ENCODE measurements at places on chromosomes 11 and 22.

DNA sequence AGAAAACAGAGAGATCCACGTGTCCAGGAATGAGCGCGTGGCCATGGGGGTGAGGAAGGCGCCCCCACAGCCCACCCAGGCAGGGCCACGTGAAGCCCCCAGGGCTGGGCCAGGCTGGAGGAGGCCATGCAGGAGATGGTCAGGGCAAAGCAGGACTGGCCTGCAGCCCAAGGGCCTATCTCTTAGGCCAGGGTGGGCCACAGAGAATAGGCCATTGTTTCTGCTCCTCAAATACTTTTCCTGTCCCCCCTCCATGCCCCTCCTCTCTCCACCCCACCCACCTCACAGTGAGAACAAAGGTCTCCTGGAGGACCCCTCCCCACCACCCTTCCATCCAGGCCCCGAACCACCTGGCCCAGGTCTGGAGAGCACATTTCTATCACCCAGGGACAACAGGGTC, 8.3 kb upstream of the CDC42EP1 start:
- no peak for DNase-seq

DNA sequence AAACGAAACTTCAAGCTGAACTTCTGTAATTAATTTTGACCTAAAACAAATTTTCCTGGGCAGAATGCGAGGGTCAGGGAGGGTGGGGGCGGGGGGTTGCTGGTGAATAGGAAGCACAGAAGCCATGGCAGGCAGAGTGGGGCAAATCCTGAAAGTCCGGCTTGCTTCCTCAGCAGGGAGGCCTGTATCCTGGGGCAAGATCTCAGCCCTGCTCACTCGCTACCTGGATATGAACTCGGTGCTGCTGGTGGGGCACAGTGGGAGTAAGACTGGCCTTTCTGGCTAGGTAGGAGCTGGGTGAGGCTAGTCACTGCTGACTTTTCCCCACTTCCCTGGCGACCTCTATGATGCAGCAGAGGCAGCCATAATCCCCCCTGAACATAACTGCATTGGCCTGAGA, 168.9 kb upstream of the CHORDC1 start:
- DNase-seq, result no peak

DNA sequence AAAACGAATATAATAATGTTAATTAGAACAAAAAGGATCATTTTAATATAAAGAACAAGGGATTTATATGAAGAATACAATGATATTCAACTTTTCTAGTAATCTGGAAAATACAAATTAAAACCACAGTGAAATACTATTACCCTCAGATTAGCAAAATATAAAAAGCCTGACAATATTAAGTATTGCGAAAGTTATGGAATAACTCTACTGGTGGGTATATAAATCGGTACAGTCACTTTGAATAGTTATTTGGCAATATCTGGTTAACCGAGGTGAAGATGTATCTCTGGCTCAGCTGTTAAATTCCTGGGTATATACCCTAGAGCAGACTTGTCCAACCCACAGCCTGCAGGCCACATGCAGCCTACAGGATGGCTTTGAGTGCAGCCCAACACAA, 118.8 kb downstream of the ATM start:
- no peak for DNase-seq

- no peak for DNase-seq
Observed at GRCh38 chr11:23181022-23181807, 320.9 kb upstream of the CCDC179 start.

DNA sequence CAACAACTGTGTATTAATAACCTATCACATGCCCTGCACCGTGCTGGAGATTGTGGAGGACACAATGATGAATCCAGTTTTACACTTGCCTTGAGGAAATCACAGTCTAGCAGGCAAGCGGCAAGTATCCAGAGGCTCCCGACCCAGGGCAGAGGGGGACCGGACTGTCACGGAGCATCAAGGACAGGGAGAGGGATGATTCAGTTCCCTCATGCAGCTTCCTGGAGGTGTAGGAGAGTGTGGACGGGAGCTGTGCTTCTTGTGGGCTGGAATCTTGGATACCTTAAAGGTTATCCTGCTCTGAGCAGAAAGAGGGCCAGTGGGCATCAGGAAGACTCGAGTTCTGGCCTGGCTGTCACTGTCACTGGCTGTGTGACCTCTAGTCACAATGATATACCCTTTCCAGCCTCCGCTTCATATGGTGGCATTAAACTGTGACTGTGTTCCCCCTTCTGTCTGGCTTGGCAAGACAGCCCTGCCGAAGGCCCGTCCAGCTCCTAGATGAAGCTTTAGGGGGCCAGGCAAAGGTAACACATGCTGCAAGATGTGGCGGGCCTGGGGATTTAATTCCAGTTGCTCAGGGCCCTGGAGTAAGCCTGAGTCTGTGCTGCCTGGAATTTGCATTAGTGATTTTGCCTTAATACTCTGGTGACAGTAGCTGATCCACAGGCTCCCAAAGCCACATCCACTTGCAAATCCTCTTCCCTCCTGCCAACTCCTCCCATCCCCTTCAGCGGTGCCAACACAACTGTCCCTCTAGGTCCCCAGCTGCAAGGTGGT, 162.8 kb downstream of the DSCAML1 start:
- DNase-seq, result no peak

DNA sequence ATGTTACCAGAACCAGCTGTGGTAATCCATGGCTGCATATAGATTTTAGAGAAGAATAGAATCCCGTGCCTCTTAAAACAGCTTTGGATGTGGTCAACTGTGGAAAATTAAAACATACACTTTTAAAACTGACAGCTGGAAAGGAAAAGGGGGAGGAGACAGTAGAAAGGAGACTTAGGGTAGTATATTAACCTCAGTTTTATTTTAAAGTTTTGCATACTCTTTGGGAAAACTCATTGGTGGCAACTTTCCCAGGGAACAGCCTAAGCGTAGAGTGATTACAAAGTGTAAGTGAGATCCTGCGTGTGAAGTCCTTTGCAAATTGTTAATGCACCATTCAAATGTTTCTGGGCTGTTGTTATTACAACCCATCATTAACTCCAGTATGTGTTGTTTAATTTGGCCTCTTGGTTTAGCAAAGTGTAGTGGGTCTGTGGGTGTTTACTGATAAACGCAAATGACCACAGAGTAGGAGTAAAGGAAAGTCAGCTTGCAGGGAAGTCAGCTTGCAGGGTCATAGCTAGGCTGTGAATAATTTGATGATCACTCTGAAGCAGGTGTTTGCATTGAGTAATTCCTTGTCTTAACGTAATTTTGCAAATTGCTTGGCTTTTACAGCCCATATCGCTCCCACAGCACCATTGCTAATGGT, 88.0 kb upstream of the DBX1 start:
- no peak for DNase-seq

DNA sequence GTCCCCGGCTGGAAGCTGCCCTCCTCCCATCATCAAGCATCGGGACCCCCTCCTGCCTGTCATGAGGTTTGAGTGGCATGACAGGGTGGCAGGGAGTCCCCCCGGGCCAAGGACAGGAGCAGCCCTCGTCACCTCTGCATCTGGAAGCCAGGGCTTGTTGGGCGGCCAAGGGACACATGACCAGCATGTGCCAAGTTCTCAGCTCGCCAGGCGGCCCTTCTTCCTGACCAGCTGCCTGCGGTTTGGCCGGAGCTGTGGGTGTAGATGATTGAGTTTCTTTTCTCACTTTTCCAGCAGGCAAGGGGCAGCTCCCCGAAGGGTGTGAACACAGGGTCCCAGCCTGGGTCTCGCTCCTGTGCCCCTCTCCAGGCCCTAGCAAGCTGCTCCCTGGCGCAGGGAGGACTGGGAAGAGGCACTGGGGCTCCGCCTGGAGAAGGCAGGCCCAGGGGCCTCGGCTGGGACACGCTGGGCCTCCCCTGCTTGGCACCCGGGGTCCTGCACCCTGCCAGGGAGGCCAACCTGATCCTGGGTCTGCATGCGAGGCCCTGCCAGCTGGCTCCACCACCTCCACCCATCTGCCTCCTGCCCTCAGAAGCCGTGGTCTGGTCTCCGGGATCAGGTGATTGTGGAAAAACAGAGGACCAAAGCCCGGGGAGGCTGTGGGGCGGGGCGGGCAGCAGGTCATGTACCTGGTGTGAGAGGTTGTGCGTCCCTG, 13.4 kb downstream of the ARHGAP8 start:
- DNase-seq, result no peak

GRCh38 chr11:32391956-32392553, 43.3 kb downstream of the WT1 start:
- DNase-seq, result no peak

GRCh38 chr11:86955111-86955360, 159 bp downstream of the FZD4 start:
- no peak for DNase-seq

GRCh38 chr11:60847896-60848295, 6.0 kb downstream of the CCDC86 start:
- DNase-seq, result no peak

DNA sequence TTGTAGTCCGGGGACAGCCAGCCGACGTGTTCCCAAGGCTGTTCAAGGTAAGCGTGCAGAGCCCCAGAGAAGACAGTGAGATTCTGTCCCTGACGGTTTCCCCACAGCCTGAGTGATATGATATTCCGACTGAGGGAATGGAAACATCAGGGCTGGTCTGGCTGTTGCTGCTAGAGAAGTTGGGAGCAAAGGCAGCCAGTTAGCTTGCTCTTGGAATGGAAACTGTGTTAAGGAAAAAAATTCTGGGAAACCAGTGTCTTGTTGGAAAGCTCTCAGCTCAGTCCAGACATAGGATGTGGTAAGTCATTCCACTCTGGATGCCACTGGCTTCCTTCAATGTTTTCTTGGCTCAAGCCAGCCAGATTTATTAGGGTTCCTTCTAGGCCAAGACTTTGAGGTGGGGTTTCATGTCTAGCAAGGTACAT, 8.8 kb downstream of the CRY2 start:
- no peak for DNase-seq

DNA sequence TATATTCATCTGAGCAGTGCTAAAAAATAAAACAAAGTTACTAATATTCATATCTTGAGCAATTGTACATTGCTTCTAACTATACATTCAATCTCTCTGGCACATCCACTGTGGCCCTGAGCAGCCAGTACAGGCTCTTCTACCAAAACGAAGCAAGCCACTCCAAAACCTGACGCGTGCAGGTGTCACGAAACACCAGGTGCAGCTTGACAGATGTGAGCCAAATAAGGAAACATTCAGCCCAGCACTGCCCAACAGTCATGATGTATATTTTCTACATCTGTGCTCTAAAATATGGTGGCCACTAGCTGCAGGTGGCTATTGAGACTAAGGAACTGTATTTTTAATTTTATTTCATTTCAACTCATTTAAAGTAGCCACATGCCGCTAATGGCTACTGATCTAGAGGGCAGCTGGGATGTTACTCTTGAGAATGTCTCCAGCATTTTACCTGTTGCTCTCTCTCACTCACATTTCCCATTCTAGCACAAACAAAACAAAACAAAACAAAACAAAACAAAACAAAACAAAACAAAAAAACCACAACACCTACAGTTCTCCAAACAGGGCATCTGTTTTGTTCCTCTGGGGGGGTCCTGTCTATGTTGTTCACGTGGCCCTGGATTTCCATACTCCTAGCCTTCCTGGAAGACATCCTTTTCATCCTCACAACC, 77.7 kb downstream of the LARGE1 start:
- no peak for DNase-seq

- peak; percentile 22 for DNase-seq
Observed at GRCh38 chr11:118488480-118489109, 38.7 kb upstream of the TTC36 start.

GRCh38 chr11:79241205-79241851, 199.5 kb downstream of the TENM4 start:
- DNase-seq, result no peak

GRCh38 chr22:19903031-19903430, 38.5 kb upstream of the COMT start:
- DNase-seq, result no peak

DNA sequence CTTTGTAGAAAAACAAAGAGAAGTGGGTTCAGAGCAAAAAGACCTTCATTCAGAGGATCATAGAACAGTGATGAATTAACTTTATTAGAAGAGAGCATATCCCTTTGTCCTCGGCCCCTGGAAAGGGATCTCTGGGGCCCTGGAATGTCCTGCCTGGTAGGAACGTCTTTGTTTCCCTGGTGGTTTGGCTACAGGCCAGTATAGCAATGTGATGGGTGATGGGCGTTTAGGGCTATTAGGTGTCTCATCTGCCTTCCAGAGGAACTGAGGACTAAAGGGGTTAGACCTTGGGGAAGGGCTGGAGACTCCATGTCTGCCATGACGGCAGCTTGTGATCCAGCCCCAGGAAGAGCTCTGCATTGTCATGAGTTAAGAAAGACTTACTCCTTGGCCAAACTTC, 9.1 kb downstream of the APOL4 start:
- no peak for DNase-seq

GRCh38 chr11:2300936-2301630, 635 bp downstream of the C11orf21 start:
- no peak for DNase-seq

GRCh38 chr11:84128840-84129239, 842.7 kb upstream of the CCDC90B start:
- no peak for DNase-seq

- DNase-seq, result no peak
Observed at GRCh38 chr11:113876074-113876797, 864 bp upstream of the USP28 start.

DNA sequence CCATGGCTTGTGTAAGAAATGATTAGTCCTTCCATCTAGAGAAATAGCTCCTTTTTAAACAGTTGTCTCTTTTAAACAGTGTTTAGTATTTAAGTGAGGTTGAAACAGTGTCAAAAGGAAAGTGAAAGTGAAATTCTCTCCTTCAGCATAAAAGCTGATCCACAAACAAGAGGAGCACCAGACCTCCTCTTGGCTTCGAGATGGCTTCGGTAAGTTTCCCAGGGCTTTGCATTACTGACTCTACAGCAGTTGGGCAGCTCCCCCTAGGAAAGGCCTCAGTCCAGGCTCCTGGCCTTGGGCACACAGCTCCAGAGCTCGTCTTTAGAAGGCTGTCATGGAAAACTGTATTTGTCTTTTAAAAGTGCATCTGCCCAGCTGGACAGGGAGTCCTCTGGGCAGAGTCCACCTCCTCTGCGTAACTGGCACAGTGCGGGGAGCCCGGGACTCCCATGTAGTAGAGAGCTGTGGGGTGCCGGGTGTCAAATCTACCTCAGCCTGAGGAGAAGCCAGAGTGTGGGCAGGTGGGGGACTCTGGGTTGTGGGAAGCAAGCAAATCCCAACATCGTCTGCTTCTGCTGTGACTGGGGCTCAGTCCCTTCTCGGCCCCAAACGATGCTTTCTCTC, at the start of gene PLAAT4:
Gene PLAAT4 (plus strand): TSS at position 140 of the 624 bp plus-strand sequence. CDS start 61 bp downstream, at position 201.
- DNase-seq, result no peak

All from NCI-H2081 treated with DMSO at 0.1 percent for 48 hours (cell line).